ENCODE measurements at places on chromosomes 5 and 9.

DNA sequence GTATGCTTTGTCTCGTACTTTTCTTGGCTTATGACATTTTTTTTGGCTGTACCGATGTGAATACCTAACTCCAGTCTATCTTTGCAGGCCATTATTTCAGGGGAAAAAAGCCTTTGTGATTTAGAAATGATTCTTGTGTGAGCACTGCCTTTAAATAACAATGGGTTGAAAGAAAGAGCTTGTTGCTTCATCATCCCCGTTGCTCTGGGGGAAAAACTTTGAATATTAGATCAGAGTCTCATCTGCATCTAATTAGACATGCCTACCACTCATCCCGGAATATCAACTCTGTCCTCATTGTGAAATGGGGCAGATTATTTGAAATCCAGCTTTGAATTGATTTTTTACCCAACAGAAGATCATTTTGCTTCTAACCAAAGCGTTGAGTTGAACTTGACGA, 13.5 kb downstream of the CXCL14 start:
- no peak for DNase-seq

- no peak for DNase-seq
These were observed 48.6 kb downstream of the ANXA2R start for GRCh38 chr5:42991404-42992087.

GRCh38 chr5:72378639-72379289, 58.6 kb downstream of the PTCD2 start:
- DNase-seq, result no peak

DNA sequence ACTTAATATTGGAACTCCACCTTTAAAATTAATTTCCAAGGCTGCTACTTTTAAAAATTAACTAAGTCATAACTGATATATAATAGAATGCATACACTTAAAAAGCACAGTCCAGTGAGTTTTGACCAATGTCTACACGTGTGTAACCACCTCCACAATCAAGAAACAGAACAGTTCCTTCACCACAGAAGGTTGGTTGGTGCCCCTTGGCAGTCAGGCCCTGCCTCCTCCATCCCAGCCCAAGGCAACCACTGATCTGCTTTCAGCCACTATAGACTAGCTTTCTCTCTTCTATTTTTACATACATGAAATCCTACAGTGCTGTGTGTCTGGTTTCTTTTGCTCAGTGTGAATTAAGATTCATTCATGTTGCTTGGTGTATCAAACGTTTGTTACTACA, 215.2 kb downstream of the CRB2 start:
- no peak for DNase-seq

GRCh38 chr5:64165500-64166200, at the start of gene RNF180:
Gene RNF180 (plus strand): TSS chr5:64165843. CDS start chr5:64200808, 34,965 bp downstream.
- no peak for DNase-seq

DNA sequence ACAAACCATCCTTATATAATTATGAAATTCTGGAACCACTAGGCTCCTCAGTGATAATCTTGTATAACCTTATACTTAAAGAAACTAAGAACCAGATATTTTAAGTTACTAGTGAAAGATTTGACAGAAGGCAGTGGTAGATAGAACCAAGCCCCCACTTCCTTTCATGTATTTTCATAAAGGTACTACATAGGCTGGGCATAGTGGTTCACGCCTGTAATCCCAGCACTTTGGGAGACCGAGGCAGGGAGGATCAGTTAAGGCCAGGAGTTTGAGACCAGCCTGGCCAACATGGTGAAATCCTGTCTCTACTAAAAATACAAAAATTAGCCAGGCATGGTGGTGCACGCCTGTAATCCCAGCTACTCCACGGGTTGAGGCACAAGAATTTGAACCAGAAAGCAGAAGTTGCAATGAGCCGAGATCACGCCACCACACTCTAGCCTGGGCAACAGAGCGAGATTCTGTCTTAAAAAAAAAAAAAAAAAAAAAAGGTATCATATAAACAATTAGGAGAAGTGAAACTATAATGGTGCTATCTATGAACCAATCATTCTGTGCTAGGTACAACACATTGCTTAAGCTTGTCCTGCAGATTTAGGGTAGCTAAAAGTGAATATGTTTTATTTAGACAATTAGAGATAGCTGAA, 27.9 kb upstream of the DTWD2 start:
- no peak for DNase-seq

- DNase-seq, result no peak
These were observed 250.4 kb downstream of the EBF1 start for GRCh38 chr5:158849219-158849791.

DNA sequence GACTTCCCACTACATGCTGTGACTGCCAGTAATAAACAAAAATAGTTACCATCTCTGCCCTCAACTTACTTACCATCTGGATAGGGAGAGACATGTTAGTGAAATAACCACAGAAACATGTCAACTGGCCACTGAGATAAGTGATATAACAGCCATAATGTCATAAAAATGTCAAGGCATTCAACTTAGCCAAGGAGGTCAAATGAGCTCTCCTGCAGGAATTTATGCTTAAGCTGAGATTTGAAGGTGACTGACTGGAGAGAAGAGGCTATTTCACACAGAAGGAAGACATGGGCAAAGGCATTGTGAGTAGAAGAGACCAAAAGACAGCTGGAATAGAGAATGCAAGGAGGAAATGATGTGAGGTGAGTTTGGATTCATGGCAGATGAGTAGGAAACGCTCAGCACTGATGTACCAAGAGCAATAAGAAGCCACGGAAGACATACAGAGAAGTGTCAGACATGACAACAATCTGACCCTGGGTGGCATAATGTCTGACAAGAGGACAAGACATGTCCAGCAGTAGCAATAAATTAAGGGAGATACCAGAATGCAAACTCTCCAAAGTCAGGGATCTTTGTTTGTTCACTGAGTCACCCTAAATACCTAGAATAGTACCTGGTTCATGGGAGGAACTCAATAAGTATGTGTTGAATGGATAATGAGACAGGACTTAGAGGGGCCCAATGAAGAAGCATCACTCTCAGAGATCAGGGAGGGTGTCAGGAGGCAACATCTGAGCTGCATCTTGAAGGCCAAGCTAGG, 318.8 kb downstream of the ACTL7B start:
- no peak for DNase-seq

GRCh38 chr5:41875121-41875520, 4.9 kb upstream of the OXCT1 start:
- DNase-seq, result no peak

Data from erythroblast (primary cell).